ENCODE measurements at places on chromosomes 3 and 15.

DNA sequence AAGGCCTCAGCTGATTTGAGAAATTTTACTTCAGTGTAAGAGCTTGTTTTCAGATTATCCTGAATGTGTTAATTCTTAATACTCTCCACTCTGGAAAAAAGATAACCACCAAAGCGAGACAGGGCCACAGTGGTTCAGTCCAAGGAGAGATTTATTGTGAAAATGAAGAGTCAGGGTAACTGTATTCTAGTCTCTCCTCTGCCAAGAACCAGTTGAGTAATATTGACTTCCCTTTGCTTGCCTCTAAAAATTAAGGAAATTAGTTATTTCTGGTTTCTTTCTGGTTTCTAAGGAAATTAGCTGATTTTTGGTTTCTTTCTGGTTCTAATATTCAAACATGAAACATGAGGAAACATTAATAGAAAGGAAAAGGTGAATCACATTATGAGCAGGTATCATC lies 34.9 kb downstream of the PPP1R2 start:
- DNase-seq, result no peak

- DNase-seq, result no peak
These were observed at the start of gene EPHA6 for GRCh38 chr3:96813820-96814650. EPHA6 (plus strand) TSS chr3:96814594.

DNA sequence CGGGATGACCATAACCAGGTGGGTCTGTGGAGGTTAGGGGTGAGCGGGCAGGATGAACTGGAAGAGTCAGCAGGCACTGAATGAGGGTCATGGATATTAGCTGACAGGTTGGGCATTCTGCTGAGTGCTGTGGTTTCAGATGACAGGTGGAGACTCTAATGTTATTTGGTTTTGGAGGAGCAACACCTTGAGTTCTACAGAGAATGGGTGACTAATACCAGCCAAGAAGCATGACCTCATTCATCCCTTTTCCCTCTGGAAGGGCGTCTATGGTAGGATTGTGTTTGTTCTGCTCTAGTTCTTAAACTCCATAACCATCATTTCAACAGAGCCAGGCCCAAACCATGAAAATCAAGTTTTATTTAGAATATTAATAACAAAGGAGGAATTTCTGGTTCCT lies 550.7 kb upstream of the LMCD1 start:
- no peak for DNase-seq

DNA sequence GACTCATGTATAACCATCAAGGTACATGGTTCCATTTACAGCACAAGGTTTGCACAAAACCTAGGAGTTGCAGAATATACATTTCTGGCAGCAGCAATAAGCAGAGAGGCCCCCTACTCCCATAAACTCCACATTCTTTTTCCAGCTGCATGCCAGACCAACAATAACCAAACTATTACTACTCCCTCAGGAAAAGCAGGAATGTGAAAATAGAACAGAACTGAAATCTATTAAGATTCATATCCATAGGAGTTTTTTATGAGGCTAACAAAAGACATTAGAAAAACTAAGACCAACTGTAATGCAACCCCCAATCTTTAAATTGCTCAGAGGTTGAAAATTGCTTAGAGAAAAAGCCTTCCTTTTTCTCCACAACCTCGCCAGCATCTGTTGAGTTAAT lies 27.6 kb upstream of the TOP2B start:
- DNase-seq, result no peak

DNA sequence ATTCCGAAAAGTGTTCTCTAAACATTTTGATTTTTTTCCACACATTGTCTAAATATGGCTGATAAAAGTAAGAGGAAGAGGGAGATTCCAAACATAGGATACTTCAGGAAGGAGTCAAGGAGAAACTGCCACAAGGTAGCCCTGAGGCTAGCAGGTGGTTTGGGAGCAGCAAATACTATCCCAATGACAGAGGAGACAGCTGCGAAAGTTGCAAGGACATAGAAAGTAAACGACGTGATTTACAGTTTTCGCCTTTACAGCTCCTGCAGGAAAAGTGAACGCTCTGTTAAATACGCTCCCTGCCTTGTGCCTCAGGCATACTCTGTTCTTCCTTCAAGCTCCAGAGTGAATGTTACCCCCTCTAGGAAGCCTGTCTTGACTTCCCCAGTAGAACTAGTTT lies 3.7 kb upstream of the FETUB start:
- DNase-seq, result no peak

- DNase-seq, result no peak
These were observed 170.6 kb downstream of the TBL1XR1 start for GRCh38 chr3:177026505-177027277.

- DNase-seq, result no peak
These were observed 175.8 kb downstream of the SPATA16 start for GRCh38 chr3:172965256-172965655.

DNA sequence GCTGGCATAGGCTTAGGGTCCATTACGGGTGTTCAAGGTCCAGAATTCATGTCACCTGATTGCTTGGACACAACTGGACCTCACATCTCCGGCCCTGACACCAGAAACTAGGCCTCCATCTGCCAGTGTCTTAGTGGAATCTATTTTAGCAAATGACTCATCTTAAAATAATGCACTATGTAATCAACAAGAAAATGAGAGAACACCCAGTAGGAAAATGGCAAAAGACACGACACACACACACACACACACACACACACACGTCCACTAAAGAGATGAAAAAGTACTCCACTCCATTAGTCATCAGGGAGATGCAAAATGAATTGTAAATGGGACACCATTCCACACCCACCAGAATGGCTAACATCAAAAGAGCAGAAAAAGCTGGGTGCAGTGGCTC lies 11.2 kb downstream of the APBA2 start:
- no peak for DNase-seq

- no peak for DNase-seq
These were observed 475.2 kb upstream of the TGFBR2 start for GRCh38 chr3:30131191-30131590.

DNA sequence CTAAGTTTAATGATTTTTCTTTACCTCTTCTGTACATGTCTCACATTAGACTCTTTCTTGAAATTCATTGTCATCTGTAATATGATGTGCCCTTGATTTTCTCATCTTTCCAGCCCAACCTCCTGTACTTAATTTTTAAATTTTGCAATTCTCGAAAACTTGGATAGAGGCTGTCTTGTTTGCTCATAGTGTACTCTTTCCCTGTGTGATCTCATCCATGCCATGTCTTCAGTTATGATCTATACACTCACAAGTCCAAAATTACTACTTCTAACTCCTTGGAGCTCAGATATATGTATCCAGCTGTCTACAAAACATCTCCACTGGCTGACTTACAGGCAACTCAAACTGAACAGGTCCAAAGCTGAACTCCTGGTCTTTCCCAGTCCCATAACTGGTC lies 42.2 kb downstream of the CD200 start:
- no peak for DNase-seq

GRCh38 chr3:170814822-170815221 lies 55.2 kb downstream of the RPL22L1 start:
- no peak for DNase-seq

Data from activated T-cell treated with anti-CD3 and anti-CD28 coated beads for 1 hour (primary cell).